ENCODE measurements at places on chromosomes 2 and 18.

- DNase-seq: peak; percentile 88
These were observed 157.0 kb upstream of the SERPINE2 start for GRCh38 chr2:224195925-224196571.

GRCh38 chr2:230153390-230153976, 66.3 kb downstream of the SP110 start:
- no peak for DNase-seq

GRCh38 chr2:205908212-205909183, 177.5 kb downstream of the INO80D start:
- DNase-seq: no peak

- DNase-seq: no peak
These were observed 104.5 kb downstream of the GPD2 start for GRCh38 chr2:156540706-156541105.

- no peak for DNase-seq
These were observed 131.9 kb downstream of the ESCO1 start for GRCh38 chr18:21468514-21469164.

GRCh38 chr2:139201516-139201915, 421.3 kb upstream of the NXPH2 start:
- DNase-seq: no peak

- no peak for DNase-seq
These were observed 43.3 kb downstream of the FSHR start for GRCh38 chr2:49111006-49111405.

DNA sequence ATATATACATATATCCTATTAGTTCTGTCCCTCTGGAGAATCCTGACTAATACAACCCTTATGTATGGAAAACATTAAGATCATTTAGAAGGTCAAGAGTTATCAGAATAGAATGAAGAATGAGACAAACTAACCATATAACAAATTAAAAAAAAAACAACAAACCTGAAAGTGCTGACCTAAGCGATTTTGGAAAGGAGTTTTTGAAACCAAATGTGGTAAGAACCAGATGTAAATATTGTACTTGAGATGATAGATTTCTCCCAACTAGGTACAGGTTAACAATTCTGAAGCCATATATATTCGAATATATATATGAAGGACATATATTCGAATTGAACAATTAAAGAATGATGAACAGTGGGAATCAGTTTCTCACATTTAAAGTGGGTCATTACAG, 917.8 kb upstream of the SLC39A10 start:
- no peak for DNase-seq

- DNase-seq: no peak
These were observed 272.7 kb downstream of the CD226 start for GRCh38 chr18:69674966-69675365.

GRCh38 chr2:111161971-111162370, 41.3 kb downstream of the BCL2L11 start:
- no peak for DNase-seq

DNA sequence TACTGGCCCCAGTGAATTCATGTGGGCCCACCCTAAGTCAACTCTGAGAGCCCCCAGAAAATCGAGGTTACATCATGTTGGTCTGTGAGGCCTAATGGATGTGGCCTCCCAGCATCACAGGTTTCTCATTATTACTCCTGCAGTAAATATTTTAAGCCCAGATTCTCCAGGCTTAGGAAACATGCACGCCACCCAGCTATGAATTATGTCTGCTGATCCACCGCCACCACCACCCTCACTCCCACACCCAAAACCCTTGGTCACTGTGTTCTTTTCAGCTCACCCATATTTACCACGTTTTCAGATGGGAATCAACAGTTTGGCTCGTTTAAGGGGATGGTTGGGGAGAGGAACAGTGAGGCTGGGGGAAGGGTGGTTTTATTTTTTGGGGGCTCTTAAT, 128.6 kb downstream of the NCK2 start:
- no peak for DNase-seq

GRCh38 chr2:27664622-27665363, 1.1 kb downstream of the SLC4A1AP start:
- DNase-seq: no peak

GRCh38 chr2:238859636-238860347, 11.9 kb downstream of the TWIST2 start:
- no peak for DNase-seq

DNA sequence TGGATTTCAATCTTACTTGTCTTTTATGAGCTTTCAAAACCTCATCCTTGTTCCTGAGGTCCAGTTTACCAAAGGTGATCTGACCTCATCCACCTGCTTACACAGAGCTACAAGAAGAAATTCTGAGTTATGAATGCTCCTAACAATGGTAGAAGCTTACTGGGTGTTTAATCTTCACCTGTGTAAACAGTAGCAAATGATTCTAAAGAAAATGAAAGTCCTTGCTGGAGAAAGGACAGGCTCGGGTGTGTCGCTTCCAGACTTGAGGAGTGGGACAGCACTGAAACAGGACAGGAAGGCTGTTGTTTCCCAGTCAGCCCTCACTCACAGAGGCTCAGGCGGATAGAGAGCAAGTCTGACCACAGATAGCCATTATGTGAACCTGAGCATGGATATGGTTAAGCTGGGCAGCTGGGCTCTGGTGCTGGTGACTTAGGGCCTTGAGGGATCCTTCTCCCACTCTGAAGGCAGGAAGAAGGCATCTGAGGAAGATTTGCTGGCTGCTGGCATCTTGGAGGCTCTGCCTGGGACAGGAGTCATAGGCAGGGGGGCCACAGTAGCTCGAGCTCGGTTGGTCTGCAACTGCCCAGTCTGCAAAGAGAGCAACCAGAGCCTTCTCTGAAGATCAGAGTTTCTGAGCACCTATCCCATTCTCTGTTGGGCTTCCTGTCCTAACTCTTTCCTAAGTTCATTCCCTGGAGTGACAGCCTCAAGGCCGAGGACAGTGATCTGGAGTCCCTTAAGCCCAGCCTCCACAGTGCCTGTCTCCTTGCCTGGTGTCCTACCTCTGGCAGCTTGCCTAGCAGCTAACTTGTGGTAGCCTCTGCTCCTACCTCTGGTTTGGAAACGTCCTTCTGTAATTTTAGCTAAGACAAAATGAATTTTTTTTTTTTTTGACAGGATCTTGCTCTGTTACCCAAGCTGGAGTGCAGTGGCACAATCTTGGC, 4.0 kb downstream of the DOK1 start:
- no peak for DNase-seq

DNA sequence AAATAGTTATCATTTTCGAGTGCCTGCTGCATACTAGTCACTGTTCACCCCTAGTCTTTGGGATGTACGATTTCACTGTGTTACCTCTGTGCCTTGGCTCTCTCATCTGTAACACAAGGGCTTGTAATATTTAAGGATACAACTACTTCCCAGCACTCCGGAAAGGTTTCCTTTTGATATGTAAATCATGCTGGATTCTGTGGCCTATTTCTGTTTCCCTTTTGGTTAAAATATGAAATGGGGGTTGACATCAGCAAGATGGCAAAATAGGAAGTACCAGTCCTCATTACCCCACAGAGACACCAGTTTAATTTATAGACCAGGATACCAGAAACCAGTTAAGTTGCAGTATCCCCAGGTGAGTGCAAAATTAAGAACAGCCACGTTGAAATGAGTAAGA, 23.5 kb downstream of the PSMG2 start:
- no peak for DNase-seq

DNA sequence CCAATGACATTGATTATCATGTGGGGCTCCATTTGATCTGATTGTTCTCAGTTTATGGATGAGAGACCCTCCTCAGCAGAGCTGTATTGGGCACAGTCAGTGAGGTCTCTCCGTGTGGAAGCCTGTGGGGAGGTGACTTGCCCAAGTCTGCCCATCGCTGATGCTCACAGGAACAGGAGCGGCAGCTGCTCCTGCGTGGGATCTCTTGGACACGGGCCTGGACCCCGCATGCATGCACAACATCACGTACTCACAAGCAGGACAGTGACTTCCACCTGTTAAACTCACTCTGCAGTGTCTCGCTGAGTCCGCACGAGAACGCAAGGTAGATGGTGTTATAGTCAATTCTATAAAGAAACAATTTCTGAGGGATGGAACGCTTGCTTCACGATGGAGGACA, 55.0 kb downstream of the KCNF1 start:
- DNase-seq: no peak

DNA sequence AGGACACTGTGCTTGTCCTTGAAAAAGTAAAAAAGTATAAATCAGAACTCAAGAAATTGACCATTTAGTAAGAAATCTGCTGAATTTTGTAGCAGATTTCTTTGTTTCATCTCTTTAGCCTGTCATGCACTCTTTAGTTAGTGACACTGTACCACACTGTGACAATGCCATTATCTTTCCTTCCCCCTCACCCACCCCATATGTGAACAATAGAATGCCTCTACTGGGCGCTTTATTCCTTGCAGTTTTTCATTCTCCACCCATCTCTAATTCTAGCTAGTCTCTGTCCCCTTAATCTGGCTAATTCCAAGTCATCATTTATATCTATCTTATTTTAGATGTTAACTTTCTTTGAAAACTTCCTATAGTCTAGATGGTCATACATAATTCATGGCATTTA, 241.0 kb downstream of the LRP1B start:
- DNase-seq: no peak

- DNase-seq: no peak
These were observed 136.7 kb downstream of the MEMO1 start for GRCh38 chr2:31874071-31874470.

GRCh38 chr2:154623819-154624218, 74.7 kb upstream of the KCNJ3 start:
- peak; percentile 43 for DNase-seq

- no peak for DNase-seq
These were observed 63.7 kb upstream of the ZCCHC2 start for GRCh38 chr18:62458868-62459716.

DNA sequence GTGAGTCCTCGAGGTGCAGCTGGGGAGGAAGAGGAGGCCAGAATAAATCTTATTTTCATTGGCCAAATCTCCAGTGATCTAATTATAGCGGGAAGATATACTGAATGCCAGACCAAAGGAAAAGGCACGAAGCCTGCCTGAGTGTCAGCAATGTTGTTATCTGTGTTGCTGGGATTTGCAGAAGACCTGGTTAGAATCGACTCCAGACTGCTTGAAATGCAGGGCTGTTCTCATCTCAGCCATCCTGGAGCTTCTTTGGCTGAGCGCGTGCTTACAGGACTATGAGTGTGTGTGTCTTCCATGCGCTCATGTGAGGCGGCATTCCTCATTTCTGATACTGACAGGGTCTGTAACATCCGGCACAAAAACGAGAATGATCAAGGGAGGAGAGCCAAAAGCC, 81.2 kb downstream of the TSN start:
- no peak for DNase-seq

GRCh38 chr2:156464106-156464505, 27.9 kb downstream of the GPD2 start:
- no peak for DNase-seq

DNA sequence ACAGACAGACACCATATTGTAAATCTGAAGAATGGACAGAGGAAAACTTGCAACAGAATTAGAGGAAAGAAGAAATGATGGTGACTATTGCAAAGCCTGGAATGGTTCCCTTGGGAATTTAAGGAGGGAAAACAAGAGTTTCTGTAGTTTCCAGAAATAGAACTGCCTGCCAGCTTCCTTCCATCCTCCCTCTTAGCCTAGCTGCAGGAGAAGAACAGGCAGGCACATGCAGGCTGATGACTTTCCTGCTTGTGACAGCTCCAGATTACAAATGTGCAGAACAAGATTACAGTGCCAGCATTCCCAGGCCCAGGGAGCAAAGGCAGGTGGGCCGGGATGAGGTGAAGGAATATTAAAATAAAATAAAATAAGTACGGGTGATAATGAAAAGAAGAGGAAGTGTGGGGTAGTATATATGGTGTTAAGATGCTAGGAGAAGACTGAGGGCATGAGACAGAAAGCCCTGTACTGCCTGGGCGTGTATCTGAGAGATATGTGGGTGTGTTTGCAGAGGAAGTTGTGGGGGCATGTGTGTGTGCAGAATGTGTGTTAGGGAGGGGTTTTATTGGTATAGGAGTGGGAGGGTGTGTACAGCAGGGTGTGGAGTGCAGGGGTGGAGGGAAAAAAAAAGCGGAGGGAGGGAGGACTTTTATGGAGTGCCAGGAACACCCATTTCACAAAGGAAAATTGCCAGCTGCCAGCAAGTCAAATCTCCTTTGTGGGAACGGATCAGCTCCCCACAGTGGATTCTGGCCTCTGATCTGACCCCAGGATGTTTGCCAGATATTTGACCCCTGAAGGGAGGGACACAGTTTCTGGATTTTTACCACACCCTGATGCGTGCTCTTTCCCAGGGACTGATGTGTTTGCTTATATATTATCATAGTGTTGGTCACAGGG, 43.9 kb upstream of the NEMP2 start:
- DNase-seq: no peak

- no peak for DNase-seq
These were observed 56.0 kb upstream of the PTH2R start for GRCh38 chr2:208350610-208351009.

DNA sequence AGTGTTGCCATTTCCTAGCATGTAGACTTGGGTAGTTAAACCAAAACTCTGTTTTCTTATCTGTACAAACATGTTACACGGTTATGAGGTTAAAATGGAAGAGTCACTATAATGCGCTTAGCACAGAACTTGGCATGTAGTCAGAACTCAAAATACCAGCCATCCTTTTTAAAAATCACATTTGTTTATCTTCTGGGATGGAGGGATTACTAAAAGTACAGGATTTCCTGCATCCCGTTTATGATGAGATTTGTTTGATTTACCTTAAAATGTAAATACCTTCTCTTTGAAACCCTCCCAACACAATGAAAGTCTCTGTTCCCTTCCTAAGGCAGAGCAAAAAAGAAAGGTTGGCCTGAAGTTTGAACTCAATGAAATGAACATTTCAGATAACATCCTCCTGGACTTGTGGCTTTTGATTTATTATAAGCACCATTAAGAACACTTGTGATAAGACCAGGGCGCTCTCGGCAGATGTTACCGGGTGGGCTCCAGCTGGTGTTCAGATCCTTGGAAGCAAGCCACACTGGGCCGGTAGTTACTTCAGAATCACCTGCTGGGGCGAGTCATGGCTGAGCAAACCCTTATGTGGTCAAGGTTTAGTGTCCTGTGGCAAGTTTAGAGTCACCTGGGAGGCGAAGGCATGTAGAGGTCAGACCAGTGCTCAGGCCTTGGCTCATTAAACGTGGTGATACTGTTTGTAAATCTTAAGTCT, 105.7 kb downstream of the MGAT5 start:
- no peak for DNase-seq

DNA sequence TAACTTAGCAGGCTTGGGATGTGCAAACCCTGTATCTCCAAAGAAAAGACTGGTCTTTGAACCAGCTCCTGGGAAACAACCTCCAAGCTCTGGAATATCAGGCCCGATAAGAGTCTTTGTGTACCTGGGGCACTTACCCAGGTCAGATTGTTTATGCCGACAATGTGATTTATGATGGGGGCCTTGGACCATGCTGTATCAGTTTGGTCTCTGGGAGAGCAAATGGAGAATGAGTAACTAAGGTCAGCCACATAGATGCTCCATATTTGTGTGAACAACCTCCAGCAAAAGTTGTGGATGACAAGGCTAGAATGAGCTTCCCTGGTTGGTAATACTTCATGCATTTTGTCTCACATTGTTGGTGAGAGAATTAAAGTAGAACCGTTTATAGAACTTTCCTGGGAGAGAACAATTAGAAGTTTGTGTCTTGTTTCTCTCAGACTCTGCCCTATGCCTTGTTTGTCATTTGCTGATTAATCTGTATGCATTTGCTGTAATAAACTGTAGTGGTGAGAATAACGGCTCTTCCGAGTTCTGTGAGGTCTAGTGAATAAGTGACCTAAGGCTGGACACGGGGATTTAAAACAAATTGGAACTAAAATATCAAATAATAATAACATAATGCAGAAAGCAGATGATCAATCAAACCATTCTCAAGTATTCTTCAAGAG, 259.1 kb downstream of the XIRP2 start:
- no peak for DNase-seq

Measured in forelimb muscle (tissue), 1 donor.